Tibial nerve (tissue), 4 donors: ENCODE measurements at places on chromosomes 12 and 14.

DNA sequence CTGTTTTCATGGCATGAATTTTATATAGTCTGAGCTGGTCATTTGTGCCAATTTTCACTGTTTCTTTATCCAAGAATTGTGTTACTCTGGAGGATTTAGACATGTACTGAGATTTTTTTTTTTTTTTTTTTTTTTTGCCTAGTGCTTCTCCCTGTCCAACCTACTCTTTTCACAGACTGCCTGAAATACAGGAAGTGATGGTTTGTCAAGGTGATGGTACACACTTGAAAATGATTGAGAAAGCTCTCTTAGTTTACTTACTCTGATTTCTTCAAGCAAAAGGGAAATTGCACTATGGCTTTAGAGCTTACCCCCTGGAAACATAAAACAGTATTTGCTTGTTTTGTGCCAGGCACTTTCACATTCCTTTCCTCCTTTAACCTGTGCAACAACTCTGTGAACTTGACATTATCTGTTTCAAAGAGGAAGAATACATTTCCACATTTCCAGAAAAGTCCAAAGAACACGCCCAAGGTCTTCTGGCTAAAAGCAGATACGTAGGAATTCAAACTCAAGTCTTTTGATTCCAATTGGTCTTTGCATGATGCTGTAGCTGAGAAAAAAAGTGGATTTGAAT is 181.1 kb downstream of the SLC15A5 start:
- DNase-seq, result no peak

- DNase-seq, result no peak
These were observed 120.1 kb upstream of the MAX start for GRCh38 chr14:65222440-65222858.

GRCh38 chr12:80580254-80580653 is 127.2 kb upstream of the MYF6 start:
- no peak for DNase-seq

DNA sequence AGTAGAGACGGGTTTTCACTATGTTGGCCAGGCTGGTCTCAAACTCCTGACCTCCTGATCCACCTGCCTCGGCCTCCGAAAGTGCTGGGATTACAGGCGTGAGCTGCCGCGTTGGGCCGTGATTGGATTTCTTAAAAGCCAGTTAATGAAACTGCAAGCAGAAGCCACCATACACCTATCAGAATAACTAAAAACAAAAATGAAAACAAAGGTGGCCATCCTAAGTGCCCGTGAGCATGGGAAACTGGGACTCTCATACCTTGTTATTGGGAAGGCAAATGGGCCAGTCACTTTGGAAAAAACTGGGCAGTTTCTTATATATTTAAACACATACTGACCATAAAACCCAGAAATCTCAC is 7.7 kb upstream of the TCTN1 start:
- no peak for DNase-seq

DNA sequence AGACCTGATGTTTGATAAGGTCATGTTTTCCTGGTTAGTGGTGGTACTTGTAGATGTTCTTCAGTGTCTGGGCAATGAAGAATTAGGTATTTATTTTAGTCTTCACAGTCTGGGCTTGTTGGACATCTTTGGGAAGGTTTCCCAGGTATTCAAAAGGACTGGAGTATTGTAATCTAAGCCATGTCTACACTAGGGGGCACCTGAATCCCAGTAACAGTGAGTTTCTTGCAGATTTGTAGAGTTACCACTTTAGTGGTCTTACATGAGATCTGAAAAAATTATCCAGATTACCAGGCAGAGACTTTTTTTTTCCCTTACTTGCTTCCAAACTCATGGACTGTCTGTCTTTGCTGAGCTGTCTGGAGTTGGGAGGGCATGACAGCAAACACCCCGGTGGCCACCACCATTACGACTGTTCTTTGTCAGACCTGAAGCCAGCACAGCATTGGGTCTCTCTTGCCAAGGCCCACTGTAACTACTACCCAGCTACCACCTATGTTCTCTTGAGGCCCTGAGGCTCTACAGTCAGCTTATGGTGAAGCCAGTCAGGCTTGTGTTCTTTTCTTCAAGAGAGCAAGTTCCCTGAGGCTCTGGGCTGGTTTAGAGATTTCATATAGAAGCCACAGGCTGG is 820.7 kb upstream of the FBXO33 start:
- DNase-seq, result no peak

GRCh38 chr12:128977441-128977840 is 124.2 kb downstream of the GLT1D1 start:
- DNase-seq, result no peak

DNA sequence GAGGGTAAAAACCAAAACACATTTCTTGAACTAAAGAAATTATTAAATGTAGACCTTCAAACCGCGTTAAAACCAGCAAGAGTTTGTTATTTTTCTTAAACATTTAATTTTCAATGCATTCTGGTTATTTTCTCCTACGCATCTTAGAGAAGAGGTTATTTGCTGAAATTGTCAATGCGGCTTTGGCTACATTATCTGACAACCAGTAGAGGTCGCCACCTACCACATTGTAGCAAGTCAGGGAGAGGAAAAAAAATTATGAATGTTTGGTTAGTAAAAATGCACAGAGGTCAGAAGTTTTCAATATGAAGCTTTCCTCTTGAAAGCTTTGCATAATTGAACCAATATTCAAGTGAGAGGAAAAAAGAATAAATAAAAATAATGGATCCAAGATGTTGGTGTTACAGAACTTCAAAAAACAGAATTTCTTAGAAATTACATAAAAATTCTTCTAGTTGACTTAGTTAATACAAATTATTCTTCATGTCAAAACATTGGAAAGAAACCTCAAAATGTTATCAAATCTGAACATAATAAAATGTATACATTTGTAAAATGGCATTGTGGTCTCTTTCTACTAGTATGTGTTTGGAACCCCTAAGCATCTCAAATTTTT is 159.4 kb upstream of the TMTC2 start:
- DNase-seq, result no peak

DNA sequence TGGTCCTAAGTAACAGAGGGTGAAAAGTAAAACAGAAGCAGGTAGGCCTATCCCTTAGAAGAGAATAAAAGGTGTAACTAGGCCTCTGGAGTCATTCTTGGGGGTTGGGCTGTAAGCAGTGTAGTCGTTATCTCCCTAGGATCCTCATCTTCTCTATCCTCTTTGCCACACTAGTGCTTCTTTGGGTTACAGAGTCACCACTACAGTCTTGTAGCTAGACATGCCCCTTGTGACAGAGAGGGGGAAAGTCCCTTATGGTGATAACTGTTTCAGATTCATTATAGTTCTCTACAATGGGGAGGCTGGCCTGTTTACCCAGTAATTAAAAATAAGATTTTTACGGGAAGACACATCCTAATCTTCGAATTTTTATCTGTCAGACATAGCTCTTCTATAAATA is 16.4 kb upstream of the SRP54 start:
- no peak for DNase-seq
